ENCODE measurements at places on chromosomes 5 and 9.

- no peak overlapping the region for H3K4me3 ChIP-seq
- peaks cover 3% of the 10 kb centered on the region for H3K27me3 ChIP-seq
- H3K4me1 ChIP-seq, result no peaks in the 10 kb centered on the region
- no peak for DNase-seq
- no peak overlapping the region for H3K27ac ChIP-seq
Observed at GRCh38 chr5:127112347-127112864, 39.1 kb upstream of the C5orf63 start.

- no peaks in the 10 kb centered on the region for H3K36me3 ChIP-seq
- no peak overlapping the region for H3K4me3 ChIP-seq
- H3K27me3 ChIP-seq, result no peaks in the 10 kb centered on the region
- H3K4me1 ChIP-seq, result no peaks in the 10 kb centered on the region
- H3K27ac ChIP-seq, result no peak overlapping the region
Observed at GRCh38 chr9:123400926-123401503, 45.0 kb downstream of the CRB2 start.

DNA sequence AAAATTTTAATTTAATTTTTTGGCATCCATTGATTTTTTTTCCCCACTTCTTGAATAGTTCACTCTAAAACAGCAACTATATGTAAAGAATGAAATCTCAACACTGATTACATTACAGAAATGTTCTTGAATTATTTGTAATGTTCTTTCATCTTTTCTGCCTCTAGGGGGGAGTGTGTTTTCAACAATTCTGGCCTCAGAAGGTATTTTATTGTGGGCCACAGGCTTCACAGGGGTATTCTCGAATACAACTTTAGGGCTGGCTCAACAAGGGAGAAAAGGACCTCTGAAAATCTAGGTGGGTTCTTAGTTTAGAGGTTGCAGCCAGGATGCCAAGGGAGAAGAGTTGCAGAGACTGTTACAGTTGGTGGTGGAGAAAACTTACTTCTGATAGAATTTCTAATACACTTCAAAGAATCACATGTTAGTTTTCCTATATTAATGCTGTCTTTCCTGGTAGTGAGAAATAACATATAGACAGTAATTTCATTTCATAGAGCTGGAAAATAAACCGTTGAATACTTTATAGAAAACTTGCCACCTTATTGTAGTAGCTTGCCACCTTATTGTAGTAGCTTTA lies 3.6 kb upstream of the NPR3 start:
- H3K36me3 ChIP-seq, result no peaks in the 10 kb centered on the region
- peaks cover 2% of the 10 kb centered on the region for H3K27me3 ChIP-seq
- DNase-seq, result no peak
- no peak overlapping the region for H3K4me3 ChIP-seq

DNA sequence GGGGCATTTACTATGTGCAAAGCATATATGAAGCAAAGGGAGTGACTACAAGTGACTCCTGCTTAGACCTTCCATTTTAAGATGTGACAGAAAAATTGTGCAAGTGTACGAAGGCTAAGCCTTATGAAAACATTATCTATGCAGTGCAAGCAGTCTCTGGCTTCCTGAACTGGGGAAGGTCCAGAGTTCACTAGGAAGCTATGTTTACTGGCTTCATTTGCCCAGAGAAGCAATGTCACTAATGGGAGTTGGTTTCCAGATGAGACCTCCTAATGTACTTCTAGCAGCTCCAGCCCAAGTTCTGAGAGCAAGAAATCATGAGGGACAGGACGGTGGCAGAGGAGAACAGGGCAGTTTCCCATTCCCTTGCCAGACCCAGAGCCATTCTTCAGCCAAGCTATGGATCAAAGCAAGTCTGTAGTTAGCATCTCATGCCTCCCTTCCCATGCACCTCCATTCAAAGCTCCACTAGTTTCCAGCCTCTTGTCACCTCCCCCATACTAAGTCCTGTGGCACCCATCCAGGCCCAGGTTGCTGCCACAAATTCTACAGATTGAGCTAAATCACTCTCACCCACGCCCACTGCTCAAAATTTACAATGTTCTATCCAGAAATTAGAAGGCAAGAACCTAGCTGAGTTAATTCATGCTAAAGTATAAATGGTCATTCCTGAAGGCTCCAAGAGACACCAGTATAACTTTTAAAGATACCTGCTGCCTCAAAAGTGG lies 21.8 kb downstream of the MCTP1 start:
- no peak for DNase-seq
- H3K36me3 ChIP-seq, result no peaks in the 10 kb centered on the region
- H3K4me1 ChIP-seq, result no peaks in the 10 kb centered on the region
- no peaks in the 10 kb centered on the region for H3K27me3 ChIP-seq
- no peak overlapping the region for H3K27ac ChIP-seq

GRCh38 chr5:88938488-88938887 lies 55.5 kb upstream of the MEF2C start:
- no peaks in the 10 kb centered on the region for H3K4me1 ChIP-seq
- H3K4me3 ChIP-seq, result no peak overlapping the region
- H3K36me3 ChIP-seq, result no peaks in the 10 kb centered on the region
- DNase-seq, result no peak
- H3K27ac ChIP-seq, result no peak overlapping the region
